Activated CD4-positive, alpha-beta T cell treated with anti-CD3 and anti-CD28 coated beads, Interleukin-2, amount 50 U/mL, for 4 hours (primary cell): ENCODE measurements at places on chromosomes 3 and 15.

DNA sequence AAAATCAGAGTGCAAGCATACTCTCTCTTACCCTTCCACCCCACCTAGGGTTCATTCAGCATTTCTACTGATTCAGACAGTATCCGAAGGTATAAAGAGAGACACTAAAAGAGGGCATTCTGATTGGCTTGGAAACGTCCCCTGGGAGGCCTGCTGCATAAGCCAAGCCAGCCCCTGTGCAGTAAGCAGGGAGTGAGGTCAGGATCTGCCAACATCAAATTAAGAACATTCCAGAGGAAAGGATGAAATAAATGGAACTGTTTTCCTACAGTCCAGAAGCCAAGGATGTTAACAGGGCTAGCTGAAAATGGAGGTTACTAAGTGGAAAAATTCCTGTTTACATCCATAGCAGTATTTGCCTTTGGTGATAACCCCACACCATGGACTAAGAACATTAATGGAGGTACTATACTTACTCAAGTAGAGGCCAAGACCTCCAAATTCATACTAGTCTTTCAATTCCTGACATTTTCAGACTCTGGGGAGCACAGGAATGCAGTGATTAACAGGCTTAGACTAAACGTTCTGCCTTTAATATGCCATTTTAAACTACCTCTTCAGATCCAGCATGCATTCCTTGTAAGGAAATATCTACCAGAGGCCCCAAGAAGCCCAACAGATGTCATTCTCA lies 34.5 kb downstream of the NPTN start:
- DNase-seq = no peak

DNA sequence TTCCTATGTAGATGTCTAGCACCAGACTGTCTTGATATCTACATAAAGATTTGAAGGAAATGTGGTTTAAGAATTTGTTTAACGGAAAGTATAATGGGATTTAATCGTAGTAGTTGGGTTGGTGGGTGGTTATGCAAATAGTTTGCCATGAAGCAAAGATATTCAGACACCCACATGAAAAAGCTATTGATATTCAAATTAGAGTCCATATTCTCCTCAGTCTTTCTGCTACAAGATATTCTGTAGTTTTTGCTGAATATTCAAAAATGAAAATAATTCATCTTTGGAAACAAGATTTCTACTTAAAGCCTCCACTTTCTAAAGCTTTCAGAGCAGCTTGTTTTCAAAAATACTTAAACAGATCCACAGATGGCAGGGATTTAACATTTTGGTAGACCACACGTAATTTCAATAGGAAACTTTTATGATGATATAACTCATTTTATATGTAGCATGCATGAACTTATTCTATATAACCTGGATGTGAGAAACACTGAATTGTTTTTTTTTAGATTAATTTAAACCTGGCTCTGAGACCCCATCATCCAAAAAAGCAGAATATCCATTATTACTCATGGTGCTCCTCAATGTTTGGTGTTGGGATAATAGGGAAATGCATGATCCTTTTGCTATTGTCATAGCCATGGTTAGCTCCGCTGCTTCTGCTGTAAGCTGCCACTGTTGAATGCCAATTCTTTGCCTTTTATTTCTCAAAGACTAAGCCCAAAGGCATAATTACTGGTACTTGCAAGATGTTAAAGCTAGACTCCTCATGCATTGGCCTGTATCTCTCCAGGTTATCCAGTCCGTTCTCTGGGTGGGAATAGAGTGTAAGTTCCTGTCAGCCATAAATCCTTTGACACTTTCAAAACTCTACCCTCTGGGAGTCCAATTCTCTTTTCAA lies 98.0 kb downstream of the GMNC start:
- no peak for DNase-seq

DNA sequence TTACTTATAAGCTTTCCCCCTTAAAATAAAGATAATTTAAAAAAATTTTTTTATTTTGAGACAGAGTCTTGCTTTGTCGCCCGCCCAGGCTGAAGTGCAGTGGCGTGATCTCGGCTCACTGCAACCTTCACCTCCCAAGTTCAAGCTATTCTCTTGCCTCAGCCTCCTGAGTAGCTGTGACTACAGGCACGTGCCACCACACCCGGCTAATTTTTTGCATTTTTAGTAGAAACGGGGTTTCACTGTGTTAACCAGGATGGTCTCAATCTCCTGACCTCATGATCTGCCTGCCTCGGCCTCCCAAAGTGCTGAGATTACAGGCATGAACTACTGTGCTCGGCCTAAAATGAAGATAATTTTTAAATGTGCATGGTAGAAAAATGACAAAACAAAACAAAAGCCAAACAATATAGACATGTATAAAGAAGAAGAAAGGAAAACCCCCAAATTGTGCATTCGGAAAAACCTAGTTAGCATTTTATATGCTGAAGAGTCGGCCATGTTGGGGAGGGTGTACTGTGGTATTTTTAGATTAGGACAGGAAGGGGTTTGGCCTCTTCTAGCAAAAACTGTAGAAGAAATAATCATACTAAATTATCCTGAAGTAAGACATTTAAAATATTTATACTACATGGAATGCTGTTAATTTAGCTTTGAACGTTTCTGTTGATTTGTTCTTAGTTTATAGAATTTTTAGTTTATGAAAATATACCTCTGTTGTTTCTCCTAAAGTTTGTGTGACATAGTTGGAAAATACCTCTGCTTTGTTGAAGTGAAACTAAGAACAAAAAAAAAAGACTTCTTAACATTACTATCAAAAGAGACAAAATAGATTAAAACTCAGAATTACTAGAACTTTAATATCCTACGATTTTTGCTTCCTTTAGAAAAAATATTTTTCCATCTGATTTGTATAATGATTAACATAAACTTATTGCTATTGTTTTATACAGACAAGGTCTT lies 7.4 kb downstream of the APPL1 start:
- DNase-seq = no peak

DNA sequence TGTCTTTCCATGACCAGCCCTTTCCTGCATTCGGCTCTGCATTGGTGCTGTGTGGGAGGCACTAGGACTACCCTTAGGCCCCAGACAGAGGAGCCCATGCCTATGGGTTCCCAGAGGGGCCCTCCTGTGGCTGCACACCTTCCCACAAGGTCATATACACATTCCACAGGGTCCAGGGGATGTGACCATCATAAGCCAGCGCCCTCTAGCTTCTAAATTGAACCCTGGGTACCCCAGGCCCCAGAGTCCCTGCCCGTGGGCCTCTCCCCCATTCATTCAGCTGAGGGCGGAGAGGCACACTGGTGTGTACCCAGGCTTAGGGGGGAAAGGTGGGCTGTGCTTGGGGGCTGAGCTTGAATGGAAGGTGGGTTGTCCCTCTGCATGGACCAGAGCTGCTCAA lies 10.2 kb upstream of the SLC6A6 start:
- no peak for DNase-seq

- no peak for DNase-seq
Observed at GRCh38 chr15:61736790-61737189, 323.5 kb downstream of the VPS13C start.

- no peak for DNase-seq
Observed at GRCh38 chr3:64686446-64686908, 1.3 kb downstream of the ADAMTS9 start.

- no peak for DNase-seq
Observed at GRCh38 chr3:71072986-71073385, 510.5 kb downstream of the FOXP1 start.

- peak; percentile 71 for DNase-seq
Observed at GRCh38 chr15:60932051-60932915, 296.8 kb downstream of the RORA start.
